Ascending aorta (tissue), 2 donors: ENCODE measurements at places on chromosomes 1 and 21.

- H3K4me3 ChIP-seq: no peak overlapping the region
- H3K27ac ChIP-seq: no peak overlapping the region
- H3K4me1 ChIP-seq: no peaks in the 10 kb centered on the region
- H3K27me3 ChIP-seq: peaks cover 7% of the 10 kb centered on the region
- no peak for DNase-seq
- no peaks in the 10 kb centered on the region for H3K36me3 ChIP-seq
Measured at GRCh38 chr1:121516234-121516967, 331.6 kb downstream of the SRGAP2C start.

DNA sequence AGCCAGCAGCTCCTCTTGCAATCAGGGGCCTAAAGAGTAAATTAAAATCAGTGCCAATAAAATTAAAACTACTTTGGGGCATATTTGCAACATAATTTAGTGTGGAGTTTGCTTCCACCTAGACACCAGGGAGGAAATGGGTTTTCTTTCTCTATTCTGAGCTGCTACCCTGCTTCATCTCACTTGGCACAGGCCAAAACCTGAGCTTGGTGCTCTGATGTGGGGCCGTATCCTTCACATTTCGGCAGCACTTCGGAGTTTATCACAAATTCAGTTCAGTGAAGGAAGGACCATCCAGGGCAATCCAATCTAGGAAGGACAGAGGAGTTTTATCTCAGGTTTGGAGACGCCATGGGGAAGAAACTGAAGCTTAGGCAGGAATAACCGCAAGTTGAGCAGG lies 123.6 kb upstream of the SPATA6 start:
- H3K4me1 ChIP-seq: no peaks in the 10 kb centered on the region
- H3K36me3 ChIP-seq: no peaks in the 10 kb centered on the region
- H3K4me3 ChIP-seq: no peak overlapping the region
- no peaks in the 10 kb centered on the region for H3K27me3 ChIP-seq
- no peak for DNase-seq

DNA sequence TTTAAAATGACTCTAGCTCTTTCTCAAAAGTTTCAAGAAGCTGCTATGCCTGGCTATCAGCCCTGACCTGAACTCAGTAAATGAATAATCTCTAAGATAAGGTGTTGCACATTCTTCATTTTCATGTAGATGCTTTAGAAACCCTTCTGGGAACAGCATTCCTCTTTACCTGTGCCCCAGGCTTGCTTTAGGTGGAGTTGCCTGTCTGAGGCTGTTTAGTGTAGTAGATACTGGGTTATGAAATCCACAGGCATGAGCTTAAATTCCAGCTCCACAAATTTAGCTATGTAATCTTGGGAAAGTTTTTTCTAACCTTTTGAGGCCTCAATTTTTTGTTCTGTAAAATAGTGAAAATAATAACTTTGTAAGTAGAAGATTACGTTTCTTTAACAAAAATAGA lies 41.6 kb downstream of the ATP6V1G3 start:
- no peaks in the 10 kb centered on the region for H3K36me3 ChIP-seq
- H3K4me1 ChIP-seq: no peaks in the 10 kb centered on the region
- no peak overlapping the region for H3K4me3 ChIP-seq
- no peaks in the 10 kb centered on the region for H3K27me3 ChIP-seq

- no peaks in the 10 kb centered on the region for H3K36me3 ChIP-seq
- no peak overlapping the region for H3K27ac ChIP-seq
- no peaks in the 10 kb centered on the region for H3K27me3 ChIP-seq
- no peaks in the 10 kb centered on the region for H3K4me1 ChIP-seq
- H3K4me3 ChIP-seq: no peak overlapping the region
- no peak for DNase-seq
Measured at GRCh38 chr1:153356392-153357075, 1.1 kb upstream of the S100A9 start.

- DNase-seq: no peak
- H3K27ac ChIP-seq: no peak overlapping the region
- H3K4me3 ChIP-seq: no peak overlapping the region
Measured at GRCh38 chr1:46983830-46984586, 39.5 kb upstream of the CYP4X1 start.

DNA sequence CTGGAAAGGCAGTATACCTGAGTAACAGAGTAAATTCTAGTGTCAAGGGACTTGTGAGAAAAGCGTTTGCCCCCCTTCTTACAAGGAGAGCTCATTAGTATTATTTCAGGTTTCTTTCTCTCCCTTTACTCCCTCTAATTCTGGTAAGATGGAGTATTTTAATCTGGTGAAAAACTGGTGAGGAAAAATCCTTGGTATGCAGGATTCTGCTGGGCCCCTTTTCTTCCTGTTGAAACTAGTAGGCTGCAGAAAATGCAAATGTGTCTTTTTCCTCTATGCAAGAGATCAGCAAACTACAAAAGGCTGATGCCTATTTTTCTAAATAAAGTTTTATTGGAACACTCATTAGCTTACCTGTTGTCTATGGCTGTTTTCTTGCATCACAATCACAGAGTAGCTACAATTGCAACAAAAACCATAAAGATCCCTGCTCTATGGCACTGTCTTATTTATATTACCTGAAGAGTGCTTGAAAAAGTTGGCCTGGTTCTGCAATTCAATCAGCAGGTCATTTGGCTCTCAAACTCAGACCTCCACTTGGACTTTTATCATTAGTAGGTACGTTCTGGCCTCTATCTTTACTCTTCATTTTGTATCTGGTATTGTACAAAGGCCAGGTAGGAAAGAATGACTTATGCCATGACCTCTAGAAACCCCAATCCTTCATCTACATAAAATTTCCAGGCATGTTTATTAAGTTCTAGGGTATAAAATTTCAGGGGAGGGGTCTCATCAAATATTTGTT lies 109.6 kb downstream of the AKT3 start:
- no peak for DNase-seq
- no peak overlapping the region for H3K4me3 ChIP-seq
- peaks cover 6% of the 10 kb centered on the region for H3K4me1 ChIP-seq
- H3K36me3 ChIP-seq: no peaks in the 10 kb centered on the region

DNA sequence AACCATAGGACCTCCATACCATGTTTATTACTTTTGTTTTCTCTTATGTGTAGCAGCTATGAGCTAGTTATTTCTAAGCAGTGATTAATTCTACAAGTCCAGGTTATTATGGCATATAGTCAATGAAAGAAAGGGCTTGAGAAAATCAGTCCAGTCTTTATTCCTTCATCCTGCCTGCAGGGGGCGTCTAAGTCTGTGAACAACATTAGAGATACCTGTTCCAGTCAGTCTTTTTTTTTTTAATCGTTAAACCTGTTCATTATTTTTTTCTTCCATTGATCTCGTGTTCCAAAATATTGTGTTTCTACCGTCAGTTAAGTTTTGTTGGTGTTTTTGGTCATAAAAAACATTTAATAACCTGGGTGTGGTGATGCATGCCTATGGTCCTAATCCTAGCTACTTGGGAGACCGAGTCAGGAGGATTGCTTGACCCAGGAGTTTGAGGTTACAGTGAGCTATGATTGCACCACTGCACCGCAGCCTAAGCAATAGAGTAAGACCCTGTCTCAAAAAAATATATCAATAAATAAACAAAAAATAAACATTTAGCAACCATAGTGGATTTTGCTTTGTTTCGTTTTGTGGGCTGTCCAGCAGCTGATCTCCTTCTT lies 29.4 kb upstream of the CD2 start:
- no peaks in the 10 kb centered on the region for H3K4me1 ChIP-seq
- no peaks in the 10 kb centered on the region for H3K36me3 ChIP-seq
- H3K4me3 ChIP-seq: no peak overlapping the region
- no peak for DNase-seq

GRCh38 chr1:51607681-51608095 lies 9.2 kb upstream of the OSBPL9 start:
- no peaks in the 10 kb centered on the region for H3K4me1 ChIP-seq
- no peaks in the 10 kb centered on the region for H3K36me3 ChIP-seq
- no peak overlapping the region for H3K4me3 ChIP-seq
- DNase-seq: no peak
- no peaks in the 10 kb centered on the region for H3K27me3 ChIP-seq
